ENCODE measurements at places on chromosomes 11 and 22.

DNA sequence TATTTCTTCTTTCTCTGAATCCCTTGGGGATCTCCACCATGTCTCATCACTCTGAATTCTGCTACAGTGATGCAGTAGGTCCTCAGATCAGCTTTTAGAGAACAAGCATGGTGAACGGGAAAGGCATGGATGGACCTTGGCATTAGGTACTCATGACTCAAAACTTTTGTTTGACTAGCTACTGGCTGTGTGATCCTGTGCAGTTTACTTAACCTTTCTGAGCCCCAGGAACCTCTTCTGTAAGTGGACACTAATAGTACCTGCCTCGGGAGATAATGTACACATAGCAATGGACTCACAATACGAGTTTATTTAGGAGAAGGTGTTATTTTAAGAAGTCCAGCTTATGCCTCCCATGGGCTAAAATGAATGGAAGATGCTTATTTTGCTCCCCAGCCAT lies 184.7 kb upstream of the TBCEL start:
- no peak for DNase-seq

- DNase-seq: no peak
Observed at GRCh38 chr11:42066113-42066512, 606.7 kb upstream of the LRRC4C start.

DNA sequence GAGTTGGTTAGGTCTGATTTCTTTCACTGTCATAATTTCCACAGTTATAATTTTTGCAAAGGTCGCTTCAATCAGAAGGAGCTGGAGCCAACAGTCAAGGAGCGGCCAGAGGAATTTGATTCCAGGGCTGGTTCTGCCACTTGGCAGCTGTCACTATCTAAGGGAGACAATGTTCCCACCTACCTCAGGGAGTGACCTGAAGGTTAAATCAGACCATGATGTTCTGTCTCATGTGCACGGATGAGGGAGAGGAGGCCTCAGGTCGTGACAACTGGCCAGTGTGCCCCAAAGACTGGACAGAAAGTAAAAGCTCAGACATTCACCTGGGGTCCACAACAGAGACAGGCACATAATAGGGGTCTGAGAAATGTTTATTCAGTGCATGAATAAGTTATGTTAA lies 7.6 kb downstream of the MRGPRD start:
- no peak for DNase-seq

- no peak for DNase-seq
Observed at GRCh38 chr11:128563308-128563707, 24.1 kb downstream of the ETS1 start.

DNA sequence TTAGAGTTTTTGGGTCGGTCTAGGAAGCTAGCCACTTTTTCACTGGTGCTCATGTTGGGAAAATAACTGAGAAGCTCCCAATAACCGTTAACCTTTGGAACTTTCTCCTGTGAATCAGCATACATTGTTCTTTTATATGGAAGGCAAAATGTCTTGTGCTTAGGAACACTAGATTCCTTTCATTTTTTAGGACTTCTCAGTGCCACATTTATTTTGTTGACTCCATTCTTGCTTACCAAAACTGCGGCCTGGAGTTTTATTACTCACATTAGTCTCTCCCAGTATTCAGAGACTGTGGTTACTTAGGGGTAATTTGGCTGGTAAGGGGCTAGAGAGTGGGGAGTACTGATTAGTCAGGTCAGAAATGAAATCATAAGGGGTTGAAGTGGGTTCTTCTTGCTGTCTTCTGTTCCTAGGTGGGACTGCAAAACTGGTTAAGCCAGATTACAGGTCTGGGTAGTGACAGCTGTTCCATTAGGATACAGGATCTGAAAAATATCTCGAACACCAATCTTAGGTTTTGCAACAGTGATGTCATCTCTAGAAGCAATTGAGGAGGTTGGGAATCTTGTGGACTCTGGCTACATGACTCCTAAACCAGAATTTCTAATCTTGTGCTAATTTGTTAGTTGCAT lies 631.4 kb upstream of the LUZP2 start:
- no peak for DNase-seq

DNA sequence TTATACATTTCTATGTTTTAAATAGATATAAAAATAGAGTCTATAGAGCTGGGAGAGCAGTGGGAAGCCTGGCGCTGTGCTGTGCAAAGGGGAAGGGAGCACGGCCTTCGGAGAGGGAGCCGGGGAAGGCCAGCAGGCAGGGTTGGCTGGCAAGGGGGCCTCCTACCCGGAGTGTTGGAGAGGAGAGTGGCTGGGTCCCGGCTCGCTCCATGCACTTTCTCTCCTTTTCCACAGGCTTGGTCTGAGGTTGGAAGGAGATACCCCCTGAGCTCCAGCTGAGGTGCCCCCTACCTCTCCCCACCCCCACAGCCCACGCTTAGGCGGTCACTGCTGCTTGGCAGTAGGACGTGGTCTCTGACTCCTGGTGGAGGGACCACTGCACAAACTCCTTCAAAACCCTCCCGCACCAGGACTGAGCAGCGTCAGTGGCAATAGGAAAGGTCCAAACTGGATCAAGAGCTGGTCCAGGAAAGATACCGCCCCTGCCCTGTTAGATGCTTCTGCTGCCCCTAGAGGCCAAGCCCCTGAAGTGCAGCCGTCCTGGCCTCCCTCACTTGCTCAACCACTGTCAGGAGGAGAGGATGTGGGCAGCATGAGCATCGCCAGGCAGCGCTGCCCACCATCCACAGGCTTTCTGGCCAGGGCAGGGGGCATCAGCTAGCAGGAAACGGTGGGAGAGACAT lies 52.9 kb downstream of the SYT13 start:
- peak; percentile 27 for DNase-seq

GRCh38 chr11:129574431-129574830 lies 198.8 kb downstream of the BARX2 start:
- DNase-seq: no peak

GRCh38 chr11:46492532-46492931 lies 101.0 kb upstream of the CHRM4 start:
- DNase-seq: no peak

DNA sequence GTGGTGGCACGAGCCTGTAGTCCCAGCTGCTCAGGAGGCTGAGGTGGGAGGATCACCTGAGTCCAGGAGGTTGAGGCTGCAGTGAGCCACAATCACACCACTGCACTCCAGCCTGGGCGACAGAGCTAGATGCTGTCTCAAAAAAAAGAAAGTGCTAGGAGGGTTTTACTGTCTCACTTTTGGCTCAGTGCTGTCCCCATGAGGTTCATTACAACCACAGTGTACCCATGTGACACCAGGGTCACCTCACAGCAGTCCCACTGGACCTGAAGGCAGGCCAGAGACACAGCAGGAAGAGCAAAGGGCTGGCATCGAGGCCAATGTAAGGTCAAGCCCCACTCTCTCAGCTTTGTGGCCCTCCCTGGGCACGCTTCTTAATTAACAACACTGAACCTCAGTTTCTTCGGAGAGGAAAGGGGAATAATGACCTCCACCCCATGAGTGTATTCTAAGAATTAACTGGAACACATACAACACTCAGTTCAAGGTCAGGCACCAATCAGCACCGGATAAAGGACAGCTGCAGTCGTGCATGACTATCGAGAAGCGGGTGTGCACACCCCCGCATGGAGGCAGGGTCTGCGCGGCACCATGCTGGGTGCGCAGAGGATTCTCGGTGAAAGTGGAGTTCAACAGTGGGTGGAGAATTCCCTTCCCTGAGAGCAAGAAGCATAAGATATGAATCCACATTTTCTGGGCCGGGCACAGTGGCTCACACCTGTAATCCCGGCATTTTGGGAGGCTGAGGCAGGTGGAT lies 30.9 kb upstream of the BAIAP2L2 start:
- DNase-seq: no peak

DNA sequence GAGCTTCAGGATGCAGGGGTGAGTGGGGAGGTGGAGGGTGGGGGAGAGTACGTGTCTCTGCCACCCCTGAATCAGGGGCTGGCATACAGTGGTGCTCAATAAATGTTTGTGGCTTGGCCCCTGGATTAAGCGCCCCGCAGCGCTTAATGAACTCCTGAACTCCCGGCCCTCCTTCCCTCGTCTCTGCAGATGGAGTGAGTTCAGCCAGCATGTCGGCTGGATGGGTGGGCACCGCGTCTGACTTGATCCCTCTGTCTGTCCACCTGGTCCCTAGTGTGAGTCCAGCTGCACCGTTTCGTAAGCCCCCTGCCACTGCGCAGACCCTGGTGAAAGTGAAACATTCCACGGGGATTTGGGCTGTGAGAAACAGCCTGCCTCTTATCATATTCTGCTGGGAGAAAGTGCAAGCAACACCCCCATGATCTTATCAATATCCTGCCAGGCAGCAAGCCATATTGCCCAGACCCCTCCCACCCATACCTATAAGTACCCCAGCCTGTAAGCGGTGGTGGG lies 12.0 kb upstream of the MRGPRD start:
- no peak for DNase-seq

- DNase-seq: no peak
Observed at GRCh38 chr22:49861642-49862495, 8.2 kb downstream of the ZBED4 start.

- no peak for DNase-seq
Observed at GRCh38 chr11:26032241-26032640, 299.7 kb upstream of the ANO3 start.

- no peak for DNase-seq
Observed at GRCh38 chr11:120147950-120148270, 10.0 kb upstream of the TRIM29 start.

GRCh38 chr11:59698506-59698905 lies 15.1 kb downstream of the OR10V1 start:
- no peak for DNase-seq

DNA sequence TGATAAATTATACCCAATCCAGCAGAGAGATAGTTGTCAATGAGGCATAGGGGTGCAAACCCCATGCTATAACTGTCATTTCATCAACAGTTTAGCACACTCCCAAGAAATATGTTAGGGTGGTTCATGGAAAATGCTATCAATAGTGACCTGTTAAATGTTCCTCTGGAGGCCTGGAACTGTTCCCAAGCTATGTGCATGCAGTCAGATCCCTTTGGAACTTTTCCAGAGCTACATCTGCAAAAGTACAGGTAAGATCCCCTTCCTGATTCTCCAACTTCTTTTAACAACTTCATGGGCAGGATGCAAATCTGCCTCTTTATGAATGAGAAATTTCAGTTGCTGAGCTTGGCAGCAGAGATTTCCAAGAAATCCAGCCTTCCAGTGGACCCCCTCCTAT lies 27.2 kb downstream of the ABTB2 start:
- DNase-seq: no peak

DNA sequence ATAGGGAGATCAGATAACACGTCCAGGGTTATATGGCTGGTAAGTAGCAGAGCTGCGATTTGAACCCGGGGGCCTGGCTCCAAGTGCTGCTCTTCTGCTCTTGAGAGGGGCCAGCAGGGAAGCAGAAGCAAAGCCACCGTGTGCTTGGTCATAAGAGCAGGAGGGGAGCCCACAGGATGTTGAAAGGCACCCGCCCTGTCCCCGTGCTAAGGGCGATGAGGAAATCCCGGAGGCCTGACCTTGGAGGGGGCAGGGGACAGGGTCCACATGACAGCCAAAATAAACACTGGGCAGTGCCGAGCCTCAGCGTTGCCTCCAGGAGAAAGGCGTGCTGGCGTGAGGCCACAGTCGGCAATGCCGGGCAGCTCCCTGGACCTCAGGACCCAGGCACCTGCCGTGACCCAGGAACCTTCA lies 28.8 kb downstream of the TOM1 start:
- DNase-seq: no peak

- DNase-seq: no peak
Observed at GRCh38 chr11:66221726-66222236, 46.7 kb upstream of the RAB1B start.

- no peak for DNase-seq
Observed at GRCh38 chr11:71238941-71239340, 13.4 kb downstream of the SHANK2 start.

DNA sequence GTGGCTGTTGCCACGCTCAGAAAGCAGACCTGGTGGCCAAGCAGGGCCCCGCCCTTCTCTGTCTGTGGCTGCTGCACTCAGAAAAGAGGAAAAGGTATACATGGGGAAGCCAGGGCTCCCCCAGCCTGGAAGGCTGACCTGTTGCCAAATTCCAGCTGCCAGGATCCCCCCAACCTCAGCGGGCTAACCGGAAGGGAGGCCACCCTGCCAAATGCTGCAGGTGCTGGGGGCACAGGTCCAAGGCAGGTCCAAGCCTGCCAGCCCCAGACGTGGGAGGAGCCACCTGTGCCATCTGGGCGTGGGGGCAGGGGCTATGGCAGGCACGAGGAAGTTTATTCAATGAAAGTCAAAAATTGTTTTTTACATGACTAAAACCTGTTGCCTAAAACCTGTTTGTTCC lies 2.6 kb downstream of the NPTXR start:
- no peak for DNase-seq

DNA sequence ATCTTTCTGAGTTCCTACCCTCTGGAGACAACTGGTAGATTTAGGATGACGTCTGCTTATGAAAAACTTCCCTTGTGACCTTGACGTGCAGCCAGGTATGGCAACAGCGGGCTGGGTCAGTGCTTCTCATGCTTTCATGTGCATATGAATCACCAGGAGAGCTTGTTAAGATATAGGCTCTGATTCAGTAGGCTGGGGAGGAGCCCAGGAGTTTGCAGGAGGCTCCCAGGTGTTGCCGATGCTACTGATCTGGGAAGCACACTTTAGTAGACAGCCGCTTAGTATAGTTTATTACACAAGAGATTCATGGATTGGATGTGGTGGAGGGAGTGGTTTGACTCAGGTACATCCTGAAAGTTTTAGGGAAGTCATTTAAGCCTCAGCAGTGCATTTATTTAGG lies 23.8 kb downstream of the DIXDC1 start:
- DNase-seq: no peak

- no peak for DNase-seq
Observed at GRCh38 chr22:33385611-33386010, 327.4 kb upstream of the SYN3 start.
